ENCODE measurements at places on chromosomes 12 and 14.

DNA sequence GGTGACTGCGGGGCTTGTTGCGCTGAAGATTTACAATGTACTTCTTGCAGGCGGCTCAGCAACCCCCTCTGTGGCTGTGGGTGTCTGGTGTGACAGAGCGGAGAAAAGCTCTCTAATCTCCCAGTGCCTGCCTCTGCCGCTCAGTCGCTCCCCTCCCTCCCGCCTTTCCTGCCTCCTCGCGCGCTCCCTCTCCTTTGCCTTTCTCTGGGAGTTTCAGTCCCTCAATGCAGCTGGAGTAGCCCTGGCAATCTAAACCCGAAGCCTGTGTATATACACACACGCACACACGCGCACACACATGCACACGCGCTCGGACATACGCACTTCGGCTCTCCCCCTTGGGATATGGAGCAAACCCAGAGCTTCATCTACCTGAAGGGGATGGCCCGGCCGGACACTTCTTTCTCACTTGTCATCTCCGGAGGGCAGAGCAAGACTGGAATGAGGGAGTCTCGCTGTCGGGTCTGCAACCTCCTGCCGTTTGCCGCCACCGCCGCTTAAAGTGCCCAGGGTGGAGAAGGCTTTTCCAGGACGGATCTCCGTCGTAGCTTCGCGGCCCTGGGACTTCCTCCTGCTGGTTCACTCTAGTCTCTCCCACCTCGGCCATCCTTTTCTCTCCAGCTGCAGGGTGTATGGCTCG, 599 bp upstream of the TRHDE start:
- peak; percentile 92 for DNase-seq

DNA sequence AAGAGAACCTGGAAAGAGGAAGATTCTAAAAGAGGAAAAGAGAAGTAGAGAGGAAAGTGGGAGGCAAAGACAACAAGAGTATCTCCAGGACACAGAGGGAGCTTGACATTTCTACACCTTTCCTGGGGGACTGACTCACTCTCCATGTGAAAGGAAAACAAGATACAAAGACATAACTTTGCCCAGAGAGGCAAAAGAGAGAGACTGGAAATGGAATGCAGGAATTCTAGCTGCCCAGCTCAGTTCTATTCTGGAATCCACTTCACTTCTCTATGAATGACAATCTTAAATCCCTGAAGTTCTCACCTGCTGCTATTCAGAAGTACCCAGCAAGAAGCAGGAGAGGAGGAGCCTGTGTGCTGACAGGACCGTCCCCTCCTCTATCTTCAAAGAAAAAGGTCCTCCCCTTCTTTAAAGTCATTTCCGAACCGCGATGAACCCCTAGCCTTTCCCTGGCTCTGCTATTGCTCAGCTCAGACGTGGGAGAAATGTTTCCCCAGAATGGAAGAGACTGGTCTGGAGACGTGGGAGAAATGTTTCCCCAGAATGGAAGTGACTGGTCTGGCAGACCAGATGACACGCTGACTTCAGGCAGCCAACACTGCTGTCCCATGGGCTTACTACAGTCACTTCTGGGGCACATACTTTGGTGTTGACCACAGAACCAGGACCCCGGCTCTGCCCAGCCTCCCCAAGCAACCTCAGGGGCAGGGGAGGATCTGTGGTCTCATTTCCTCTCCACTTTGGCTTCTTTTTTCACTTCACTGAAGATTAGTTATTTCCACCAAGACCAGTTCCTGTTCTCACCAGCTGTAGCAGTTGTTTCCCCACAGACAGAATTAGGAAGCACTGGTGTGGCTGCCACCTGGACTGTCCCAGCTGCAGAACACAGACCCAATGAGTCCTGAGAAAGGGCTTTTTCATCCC, 8.3 kb downstream of the FMNL3 start:
- no peak for DNase-seq

DNA sequence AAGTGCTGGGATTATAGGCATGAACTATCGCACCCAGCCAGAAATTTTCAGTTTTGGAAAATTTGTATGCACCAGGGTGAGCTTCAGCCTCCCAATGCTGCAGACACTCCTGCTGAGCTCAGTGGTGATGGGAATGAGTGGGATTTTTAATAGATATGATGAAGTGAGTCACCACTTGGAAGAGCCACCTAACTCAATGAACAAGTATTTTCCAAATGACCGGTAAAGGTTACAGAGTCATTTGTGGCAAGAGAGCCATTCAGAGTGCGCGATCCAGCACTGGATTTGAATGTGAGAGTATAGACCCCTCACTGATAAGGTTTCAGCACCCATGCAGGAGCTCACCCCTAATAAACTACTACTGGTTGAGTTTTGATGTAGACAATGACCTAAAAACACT, 100.7 kb downstream of the PPP2R5C start:
- DNase-seq: no peak

GRCh38 chr12:78398750-78399149, 465.8 kb upstream of the SYT1 start:
- DNase-seq: no peak

GRCh38 chr12:2395354-2395977, 342.7 kb downstream of the CACNA1C start:
- peak; percentile 73 for DNase-seq

- no peak for DNase-seq
These were observed 380.1 kb downstream of the RAD51B start for GRCh38 chr14:68199554-68200151.

DNA sequence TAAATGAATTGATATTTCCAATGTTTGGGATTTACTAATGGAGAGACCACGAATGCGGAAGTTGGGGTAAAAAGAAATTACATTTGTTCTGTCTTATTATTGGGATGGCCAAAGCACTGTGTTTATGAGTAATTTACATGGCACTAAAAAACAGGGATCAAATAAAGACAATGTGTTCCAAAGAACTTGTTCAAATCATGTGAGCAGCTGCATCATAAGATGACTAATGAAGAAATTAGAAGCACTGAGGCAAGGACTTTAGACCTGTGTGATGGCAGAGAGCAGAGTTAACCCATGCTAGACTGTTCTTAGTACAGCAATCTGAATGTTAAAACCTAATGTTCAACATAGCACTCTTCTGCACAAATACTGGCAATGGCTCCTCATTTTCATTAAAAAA, 34.3 kb upstream of the DCN start:
- DNase-seq: no peak

DNA sequence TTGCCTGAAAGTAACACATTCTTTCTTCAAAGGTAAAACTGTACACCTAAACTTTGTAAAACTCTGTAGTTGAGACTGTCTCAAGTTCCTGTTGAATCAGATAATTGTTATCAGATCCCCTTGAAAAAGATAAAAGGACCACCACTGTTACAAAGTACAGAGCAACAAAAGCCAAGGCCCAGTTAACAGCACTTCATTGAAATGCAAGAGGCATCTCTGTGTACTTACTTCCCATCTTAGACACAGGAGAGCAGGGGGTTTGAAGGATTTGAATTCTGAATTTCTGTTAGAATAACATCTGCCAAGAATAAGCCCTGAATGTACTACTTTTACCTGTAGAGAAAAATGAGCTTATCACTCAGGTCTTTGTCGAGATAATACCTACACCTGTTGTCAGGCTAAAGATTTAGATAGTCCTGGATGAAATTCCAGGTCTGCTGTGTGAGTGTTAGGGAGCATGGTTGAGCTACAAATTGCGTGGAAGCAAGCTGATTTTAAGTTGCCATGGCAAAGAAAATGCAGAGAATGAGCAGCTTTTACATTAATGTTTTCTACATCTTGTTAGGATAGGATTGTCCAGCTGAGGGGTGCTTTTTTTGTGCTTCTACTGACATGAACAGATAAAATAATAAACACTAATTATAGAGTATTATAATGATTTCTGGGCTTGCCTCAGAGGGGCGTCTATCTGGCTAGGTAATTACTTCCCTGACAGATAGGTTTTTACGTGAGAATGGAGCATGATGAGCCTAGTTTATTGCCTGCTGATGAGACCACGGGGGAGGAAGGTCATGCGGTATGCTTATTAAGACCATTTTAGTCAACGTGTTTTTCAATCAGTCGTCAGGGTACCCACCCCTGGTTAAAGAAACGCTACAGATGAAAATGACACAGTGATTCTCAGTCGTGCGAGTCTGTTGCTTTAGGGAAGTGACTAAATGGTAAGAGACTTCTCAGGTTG, 309.2 kb downstream of the PAWR start:
- no peak for DNase-seq

DNA sequence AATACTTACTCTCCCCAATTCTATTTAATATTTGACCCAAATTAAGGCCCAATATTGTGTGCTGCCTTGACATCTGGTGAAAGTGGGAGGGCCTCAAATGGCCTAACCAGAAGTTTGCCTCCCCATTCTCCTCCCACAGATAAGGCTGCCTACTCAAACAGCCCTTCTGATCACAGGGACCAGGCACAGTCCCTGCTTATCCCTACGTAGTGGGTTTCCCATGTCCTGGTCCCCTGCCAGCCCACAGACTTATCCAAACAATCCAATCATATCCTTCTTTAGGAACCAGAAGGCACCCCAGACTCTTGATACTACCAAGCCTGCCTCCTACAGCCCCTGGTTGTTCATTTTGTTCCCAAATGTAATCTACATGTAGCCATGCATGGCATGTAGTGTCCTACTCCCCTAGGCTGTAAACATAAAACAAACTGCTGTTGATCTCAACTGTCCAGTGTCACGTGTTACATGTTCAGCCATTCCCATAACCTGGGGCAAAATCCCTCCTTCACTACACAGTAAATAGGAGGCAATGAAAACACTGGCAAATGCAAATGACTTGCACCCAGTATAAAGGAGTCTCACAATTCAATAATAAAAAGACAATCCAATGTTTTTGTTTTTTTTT, 49.3 kb downstream of the EEA1 start:
- no peak for DNase-seq

- no peak for DNase-seq
These were observed 6.6 kb upstream of the TCHP start for GRCh38 chr12:109893261-109893995.

GRCh38 chr14:88003425-88003824, 1.5 kb upstream of the GPR65 start:
- no peak for DNase-seq

GRCh38 chr14:71119075-71119474, 211.8 kb downstream of the PCNX1 start:
- DNase-seq: no peak

DNA sequence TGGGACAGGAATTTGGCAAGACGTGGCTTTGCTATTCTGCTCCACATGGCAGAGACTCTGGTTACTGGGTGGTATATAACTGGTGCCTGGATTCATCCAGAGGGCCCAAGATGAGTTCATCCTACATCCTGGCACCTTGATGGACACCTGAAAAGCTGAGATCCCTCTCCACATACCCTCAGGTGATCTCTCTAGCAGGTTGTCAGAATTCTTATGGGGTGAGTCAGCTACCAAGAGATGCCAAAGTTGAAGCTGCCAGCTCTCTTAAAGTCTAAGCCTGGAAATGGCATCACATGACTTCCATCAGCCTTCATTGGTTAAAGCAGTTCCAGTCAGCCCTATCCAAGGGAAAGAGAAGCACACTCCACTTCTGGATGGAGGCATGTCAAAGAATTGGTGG, 300.7 kb upstream of the SEL1L start:
- no peak for DNase-seq

- no peak for DNase-seq
These were observed 163.2 kb downstream of the ESRRB start for GRCh38 chr14:76539130-76539529.

DNA sequence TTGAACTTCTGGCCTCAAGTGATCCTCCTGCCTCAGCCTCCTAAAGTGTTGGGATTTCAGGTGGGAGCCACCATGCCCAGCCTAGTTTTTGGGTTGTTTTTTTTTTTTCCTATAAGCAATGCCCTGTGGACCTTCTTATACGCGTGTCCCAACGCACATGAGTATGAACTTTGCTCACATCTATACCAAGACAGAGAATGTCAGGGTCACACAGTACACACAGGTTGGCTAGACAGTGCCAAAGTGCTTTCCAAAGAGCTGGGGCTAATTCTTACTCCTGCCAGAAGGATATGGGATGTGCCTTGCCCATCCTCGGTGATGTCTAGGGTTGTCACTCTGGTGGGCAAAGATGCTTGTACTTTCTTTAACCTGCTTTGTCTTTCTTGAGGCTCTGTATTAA, 7.6 kb upstream of the CCDC85C start:
- no peak for DNase-seq

DNA sequence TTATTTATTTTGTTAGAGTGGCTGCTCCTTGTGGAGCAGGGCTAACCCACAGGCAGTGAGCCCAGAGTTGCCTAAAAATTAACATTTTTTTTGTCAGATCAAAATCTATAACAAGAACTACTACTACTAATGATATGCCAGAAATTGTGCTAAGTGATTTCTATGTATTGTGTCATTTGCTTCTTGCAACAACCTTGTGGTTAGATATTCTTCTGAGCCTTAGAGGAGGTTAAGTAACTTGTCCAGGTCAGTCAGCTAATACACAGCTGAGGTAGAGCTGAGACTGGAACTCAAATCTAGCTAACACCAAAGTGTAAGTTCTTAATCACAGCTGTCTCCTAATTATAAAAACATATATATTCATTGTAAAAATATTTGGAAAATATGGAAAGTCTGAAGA, 29.8 kb downstream of the CFL2 start:
- no peak for DNase-seq

- no peak for DNase-seq
These were observed 48.4 kb downstream of the B4GALNT3 start for GRCh38 chr12:508145-508544.

DNA sequence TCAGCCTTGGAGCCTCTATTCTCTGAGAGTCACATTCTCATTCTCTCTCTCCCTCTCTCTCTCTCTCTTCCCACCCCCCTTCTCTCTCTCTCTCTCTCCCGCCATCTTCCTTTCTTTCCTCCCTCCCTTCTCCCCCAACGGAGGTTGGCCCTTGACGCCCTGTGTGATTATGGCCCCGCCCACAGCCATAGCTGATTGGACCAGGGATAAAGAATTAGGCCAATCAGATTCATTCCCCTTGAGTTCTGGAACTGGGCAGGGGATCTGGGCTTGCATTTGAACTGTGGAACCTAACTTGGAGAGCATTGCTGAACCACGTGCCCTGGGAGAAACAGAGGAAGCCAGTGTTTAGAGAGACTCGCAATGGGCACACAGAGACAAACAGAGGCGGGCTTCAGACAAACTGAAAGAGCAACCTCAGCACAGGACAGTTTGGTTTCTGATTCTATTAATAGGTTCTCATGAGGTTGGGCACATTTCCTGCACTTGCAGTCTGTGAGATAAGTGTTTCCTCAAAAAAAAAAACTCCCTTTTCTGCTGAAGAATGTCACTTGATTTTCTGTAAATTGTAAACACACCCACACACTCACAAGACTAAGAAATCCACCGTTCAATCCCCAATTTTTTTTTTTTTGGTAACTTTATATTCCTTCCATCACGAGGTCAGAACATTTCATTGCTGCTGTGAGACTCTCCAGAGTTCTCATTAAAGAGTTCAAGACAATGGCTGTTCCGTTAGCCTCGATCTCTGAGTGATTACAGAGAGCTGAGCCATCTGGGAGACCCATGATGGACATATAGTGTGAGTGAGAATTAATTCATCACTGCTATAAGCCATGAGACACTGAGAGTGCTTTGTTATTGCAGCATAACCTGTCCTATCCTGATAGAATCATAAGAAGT, 3.5 kb upstream of the P2RX7 start:
- peak; percentile 7 for DNase-seq

DNA sequence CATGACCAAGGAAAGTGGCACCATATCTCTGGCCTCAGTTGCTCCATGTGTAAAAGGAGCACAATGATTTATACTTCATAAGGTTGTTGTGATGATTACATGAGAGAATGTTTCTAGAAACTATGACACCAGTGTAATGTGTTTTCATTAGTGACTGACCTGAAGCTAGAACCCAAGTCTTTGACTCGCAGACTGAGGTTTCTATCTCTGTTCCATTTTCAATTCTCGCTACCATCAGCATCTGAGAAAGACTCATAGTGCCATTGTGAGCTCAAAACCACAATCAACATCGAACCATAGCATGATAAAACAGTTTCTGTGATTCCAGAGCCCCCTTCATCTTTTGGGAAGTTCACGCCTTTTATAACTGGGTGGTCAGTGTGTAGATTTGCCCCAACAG, 53.8 kb downstream of the STAB2 start:
- DNase-seq: no peak
